ENCODE measurements at places on chromosomes 7 and 10. TPM values are rescaled to one million over a fixed set of nuclear protein-coding genes. Genes with fewer than 3 reads are reported as not detected.

Gene PLA2G12B
- total RNA-seq: not detected

Gene OR2A1
- 0.27 TPM for total RNA-seq

Gene IDE
- total RNA-seq: 11.6 TPM

Gene MYL10
- total RNA-seq: not detected

Gene SEC31B
- 9.7 TPM for total RNA-seq

Gene STEAP1
- total RNA-seq: 0.27 TPM

Gene NSUN6
- 12.1 TPM for total RNA-seq

Gene STEAP1B
- total RNA-seq: under 0.01 TPM

Gene BAG3
- 7.3 TPM for total RNA-seq

Gene TMEM184A
- total RNA-seq: 0.27 TPM

Gene ADK
- total RNA-seq: 18.3 TPM

Gene ITPRID1
- not detected for total RNA-seq

Gene GNAT3
- not detected for total RNA-seq

Gene PAX4
- total RNA-seq: not detected

Gene CYP3A7
- not detected for total RNA-seq

Gene GALNT17
- not detected for total RNA-seq

Gene VWDE
- 7.5 TPM for total RNA-seq

Gene SLIT1
- total RNA-seq: under 0.01 TPM

Gene DDC
- total RNA-seq: not detected

Gene IQUB
- total RNA-seq: under 0.01 TPM

Gene GNGT1
- not detected for total RNA-seq

Gene LIPJ
- 0.27 TPM for total RNA-seq

Gene C1QL3
- total RNA-seq: 0.27 TPM

Gene SPAG6
- 3.2 TPM for total RNA-seq

Gene MEIG1
- total RNA-seq: not detected

Gene CNPY1
- total RNA-seq: not detected

Gene OPN4
- total RNA-seq: not detected

Gene NEBL
- total RNA-seq: 0.27 TPM

Gene NUTM2B
- 1.6 TPM for total RNA-seq

Gene FGFR2
- not detected for total RNA-seq

Gene PIP
- not detected for total RNA-seq

Gene PBLD
- 3.2 TPM for total RNA-seq

Gene UNCX
- total RNA-seq: not detected

Gene ITGB8
- total RNA-seq: 4.6 TPM

Data from hematopoietic multipotent progenitor cell (in vitro differentiated cells).